ENCODE measurements at places on chromosomes 3 and 15.

GRCh38 chr15:97456521-97457202 is 503.8 kb upstream of the ARRDC4 start:
- DNase-seq, result no peak

DNA sequence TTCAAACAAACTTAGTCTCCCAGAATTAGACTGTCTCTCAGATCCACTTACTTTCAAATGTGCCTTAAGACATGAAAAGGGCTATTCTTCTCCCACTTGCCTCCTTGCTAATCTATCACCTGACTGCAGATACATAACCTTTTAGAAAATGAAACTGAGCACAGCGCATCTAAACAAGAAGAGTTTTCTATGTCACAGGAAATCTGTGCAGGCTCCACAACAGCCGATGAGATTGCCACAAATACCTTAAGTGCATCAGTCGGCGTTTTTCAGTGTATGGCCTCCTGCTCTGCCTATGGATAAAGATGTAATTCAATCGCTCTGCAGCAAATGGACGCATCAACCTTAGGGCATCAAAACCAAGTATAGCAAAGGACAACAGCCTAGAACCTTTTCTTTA is 544.2 kb downstream of the FOXP1 start:
- no peak for DNase-seq

GRCh38 chr3:130260918-130261317 is 84.6 kb upstream of the COL6A5 start:
- DNase-seq, result no peak

GRCh38 chr3:137035631-137036030 is 77.8 kb downstream of the IL20RB start:
- DNase-seq, result no peak

DNA sequence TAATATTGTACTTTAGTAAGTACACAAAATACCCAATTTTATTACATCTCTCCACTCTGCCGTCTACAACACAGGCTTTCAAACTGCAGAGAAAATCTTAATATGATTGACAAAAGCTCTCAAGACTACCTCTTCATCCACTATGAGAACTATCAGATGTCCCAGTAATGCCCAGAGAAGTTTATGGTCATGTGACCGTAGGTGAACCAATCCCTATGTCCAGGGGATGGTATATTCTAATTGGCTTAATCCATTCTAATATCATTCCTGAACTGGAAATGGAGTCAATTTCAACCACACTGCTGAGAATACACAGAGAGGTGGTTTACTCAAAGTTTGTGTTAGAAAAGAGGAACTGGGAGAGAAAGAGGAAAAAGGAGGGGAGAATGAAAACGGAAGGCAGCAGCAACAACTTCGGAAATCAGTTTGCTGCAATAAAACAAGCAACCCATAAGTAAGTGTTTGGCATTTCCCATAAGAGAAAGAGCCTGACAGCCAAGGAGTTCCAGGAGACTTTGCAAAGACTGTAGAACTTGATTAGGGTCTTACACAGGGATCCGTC is 7.3 kb downstream of the SST start:
- DNase-seq, result no peak
